Large intestine (tissue), 12 donors: ENCODE measurements at places on chromosomes 7 and 10.

- no peak for DNase-seq
Measured at GRCh38 chr10:26157734-26158133, 58.8 kb upstream of the GAD2 start.

DNA sequence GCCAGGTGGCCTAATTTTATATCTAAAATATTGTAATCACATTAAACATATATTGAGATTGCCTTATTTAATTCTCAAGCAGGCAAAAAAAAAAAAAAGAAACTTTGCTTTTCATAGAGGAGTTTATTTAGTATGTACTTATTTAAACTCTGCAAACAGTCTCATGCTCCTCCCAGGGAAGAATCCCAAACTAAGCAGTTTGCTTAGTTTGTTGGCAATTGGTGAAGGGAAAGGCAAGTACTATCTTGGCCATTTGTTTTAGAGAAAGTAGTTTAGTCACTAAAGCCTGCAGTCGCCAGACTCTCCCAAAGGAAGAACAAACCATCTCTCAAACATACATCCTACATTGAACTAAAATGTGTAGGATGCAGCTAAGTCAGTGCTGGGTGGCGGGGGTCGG lies 226.8 kb downstream of the CDC14C start:
- DNase-seq = no peak

DNA sequence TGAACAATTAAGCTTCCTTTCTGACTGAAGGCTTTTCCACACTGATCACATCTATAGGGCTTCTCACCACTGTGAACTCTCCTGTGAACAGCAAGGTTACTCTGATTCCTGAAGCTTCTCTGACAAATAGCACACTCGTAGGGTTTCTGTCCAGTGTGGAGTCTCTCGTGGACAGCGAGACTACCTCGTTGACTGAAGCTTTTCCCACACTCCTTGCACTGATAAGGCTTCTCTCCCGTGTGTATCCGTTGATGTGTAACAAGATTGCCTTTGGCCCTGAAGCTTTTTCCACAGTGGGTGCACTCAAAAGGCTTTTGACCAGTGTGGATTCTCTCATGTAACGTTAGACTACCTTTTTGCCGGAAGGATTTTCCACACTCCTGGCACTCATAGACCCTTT lies 4.4 kb downstream of the ZNF32 start:
- DNase-seq = no peak

DNA sequence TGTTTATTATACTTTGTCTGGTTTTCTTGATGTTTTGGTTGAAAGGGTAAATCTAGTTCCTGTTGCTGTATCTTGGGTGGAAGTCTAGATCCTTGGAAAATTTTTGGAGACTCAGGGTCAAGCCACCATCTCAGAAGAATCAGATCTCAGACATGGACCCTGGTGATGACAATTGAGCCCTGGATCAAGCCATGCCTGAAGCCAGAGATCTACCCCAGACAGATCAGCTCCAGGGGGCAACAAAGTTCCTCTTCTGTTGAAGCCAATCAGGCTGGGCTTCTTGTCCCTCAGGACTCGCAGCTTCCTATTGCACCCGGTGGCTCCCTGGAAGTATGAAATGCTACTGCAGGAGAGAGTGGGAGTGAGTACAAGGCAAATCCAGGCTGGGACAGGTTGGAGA lies 106.9 kb downstream of the UNCX start:
- no peak for DNase-seq

- no peak for DNase-seq
Measured at GRCh38 chr10:44558521-44558920, 173.6 kb upstream of the CXCL12 start.

DNA sequence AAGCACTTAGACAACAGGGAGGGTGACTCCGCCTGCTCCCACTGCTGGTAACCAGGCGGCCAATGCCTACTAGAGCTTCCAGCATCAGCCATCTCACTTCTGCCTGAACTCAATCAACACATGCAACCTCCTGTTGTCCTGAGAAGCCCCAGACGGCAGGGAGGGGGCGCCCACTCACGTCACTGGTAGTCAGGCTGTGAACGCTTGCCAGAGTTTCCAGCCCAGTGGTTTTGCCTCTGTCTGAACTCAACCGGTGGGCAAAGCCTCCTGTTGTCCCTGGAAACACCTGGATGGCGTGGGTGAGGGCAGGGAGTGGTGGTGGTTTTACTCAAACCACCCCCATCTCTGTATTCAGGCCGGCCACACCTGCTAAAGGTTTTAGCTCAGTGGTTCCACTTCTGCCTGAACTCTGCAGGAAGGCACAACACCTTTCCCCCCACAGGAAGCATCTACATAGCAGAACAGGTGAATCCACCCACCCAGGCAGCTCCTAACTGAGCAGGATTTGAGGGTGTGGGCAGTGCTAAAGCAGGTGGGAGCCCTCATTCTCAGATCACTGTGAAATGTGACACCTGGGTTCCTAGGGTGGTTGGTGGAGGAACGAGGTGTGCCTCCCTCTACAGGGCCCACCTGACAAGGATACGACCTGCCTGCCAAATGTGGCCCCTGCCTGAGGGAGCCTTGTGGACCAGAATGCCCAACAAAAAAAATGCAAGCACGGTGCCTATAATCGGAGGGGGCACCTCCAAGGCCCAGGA lies 563.0 kb upstream of the SEMA3D start:
- no peak for DNase-seq

- no peak for DNase-seq
Measured at GRCh38 chr7:55161154-55161687, 142.4 kb downstream of the EGFR start.

- DNase-seq = no peak
Measured at GRCh38 chr7:34060196-34060947, 155.0 kb downstream of the BMPER start.

DNA sequence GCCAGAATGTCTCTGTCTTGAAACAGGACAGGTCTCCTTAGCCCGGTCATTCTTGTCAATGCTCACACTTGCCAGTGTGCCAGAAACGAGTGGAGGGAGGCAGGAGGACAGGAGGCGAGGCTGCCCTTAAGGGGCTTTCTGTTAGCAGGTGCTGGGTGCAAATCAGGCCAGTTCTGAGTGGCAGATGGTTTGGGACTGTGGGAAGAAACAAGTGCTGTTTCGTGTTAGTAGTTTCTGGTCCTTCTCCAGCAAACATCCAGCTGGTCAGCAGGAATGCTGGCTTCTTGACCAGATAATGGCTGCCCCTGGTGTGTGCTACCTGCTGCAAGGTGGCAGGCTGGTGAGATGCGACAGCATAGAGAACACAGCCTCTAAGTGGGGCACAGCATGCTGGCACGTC lies 8.2 kb upstream of the NDUFB2 start:
- DNase-seq = no peak

DNA sequence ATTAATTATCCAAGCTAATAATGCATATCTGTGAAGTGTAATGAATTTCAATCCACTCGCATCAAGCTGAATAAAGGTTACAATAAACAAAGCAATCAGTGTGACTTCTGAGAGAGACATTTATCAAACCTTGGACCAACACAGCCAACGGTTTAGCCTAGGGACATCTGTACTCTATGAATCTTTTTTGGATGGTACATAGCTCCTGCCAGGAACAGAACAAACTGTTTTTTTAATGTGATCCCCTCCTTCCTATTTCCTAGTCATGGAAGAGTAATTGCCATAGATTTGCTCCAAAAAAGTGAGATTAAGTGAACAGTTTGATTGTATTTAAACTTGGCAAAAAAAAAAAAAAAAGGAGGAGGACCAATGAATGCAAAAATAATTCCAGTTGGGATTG lies 11.2 kb upstream of the NRCAM start:
- no peak for DNase-seq

- peak; percentile 96 for DNase-seq
Measured at GRCh38 chr10:94402204-94402842, at the start of gene TBC1D12. TSS of gene TBC1D12 (plus strand) at chr10:94402541. CDS start at chr10:94402614, 73 bp downstream.

DNA sequence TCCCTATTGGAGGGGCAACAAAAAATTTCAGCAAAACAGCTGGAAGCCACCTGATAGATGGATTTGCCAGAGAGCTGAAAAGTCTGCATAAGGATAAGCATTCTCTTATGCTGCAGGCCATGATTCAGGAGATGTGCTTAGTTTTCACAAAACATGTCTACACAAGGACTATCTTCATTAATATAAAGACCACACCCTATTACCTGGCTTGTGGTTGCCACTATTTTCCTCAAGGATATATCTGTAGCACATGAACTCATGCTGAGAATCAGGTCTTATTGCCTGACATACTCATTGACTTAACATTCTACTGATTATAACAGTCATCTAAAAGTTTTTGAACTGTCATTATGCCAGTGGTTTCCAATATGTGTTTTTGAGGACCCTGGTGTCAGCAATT lies 7.1 kb upstream of the COL17A1 start:
- no peak for DNase-seq

DNA sequence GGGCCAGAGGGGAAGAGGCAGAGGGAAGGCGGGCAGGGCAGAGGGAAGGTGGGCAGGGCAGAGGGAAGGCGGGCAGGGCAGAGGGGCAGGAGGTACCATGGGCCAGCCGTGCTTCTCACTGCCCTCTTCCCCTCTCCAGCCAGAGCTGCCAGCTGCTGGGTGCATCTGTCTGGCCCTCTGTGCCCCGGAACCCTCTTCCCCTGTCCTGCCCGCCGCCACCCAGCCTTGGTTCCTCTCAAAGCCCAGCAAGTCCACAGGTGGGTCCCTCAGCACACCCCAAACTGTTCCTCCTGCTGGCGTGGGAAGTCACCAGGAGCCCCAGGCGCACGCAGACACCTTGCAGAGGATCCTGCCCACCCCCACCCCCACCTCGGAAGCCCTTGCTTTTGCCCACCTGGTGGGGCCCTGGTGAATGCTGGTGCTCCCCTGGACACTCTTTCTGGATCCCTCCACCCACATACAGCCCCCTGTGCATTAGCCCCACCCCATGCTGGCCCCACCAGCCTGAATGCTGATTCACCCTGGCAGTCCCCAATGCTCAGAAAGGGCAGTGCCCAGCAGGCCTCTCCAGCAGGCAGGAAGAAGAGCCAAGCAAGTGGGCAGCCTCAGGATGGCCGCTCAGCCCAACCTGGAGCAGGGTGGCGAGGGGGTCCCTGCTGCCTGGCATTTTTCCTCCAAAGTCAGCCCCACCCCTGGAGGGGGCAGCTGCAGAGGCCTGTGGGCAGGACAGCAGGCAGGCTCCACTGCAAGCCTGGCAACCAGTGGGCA lies 1.9 kb upstream of the PWWP2B start:
- no peak for DNase-seq

GRCh38 chr10:114681542-114681941 lies 23.5 kb upstream of the ABLIM1 start:
- no peak for DNase-seq
